Lung microvascular endothelial cell (primary cell): ENCODE measurements at places on chromosomes 11 and 22. TPM values are rescaled to one million over a fixed set of nuclear protein-coding genes. Genes with fewer than 3 reads are reported as not detected.

- no peak for DNase-seq
These were observed 15.1 kb downstream of the CDPF1 start for GRCh38 chr22:46234969-46235368.

DNA sequence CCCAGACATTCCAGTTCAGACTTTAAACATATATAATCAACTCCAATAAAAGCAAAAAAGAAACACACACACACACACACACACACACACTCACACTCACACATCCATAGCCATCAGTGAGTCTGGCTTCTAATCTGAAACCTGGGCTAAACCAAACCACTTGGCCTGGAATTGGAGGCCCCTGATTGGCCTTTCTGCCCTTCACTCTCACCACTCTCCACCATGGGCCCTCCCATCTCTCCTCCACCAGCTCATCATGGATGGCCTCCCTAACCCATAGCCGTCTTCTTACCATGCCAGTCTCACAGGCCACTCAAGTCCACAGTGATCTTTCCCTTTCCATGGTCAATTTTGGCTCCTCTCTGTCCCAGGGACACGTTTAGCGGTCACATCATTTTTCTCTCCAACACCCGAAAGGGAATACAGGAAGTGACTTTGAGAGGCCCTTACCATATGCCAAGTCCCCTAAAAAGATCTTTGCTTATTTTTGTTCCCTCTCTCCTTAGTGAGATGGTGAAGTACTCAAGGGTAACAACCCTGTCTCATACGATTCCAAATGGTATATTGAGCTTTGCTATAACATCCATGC, 66.6 kb downstream of the ENDOD1 start:
- DNase-seq = no peak

Gene AMPD3
- 1.1 and 6.5 TPM in 2 replicates for total RNA-seq

DNA sequence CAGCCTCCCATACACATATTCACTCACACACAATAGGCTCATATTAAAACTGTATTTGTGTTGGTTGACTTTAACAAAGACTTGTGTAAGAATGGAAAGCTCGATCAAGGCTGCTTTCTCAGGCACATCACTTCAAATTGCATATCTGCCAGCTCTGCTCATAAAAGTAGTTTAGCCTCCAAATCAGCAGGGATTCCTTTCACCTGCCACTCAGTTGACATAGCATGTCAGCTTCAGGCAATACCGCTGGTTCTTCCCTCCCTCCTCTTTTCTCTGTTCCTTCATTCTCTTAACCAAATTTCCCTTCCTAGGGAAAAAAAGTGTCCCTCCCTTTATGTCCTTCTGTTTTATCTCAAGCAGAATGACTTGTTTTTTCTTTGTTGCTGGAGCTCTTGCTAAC, 450.4 kb upstream of the LARGE1 start:
- DNase-seq = no peak

GRCh38 chr11:10067629-10068300, 226.3 kb downstream of the SBF2 start:
- DNase-seq = no peak

- DNase-seq = no peak
These were observed 18.5 kb downstream of the LRFN4 start for GRCh38 chr11:66875378-66875777.
